Stimulated activated CD8-positive, alpha-beta memory T cell treated with anti-CD3 and anti-CD28 coated beads, Interleukin-12 subunit alpha, Interleukin-12 subunit beta, amount 100 ng/mL, for 1 hour (primary cell): ENCODE measurements at places on chromosomes 3 and 15.

GRCh38 chr15:55990998-55991397 lies 2.4 kb downstream of the NEDD4 start:
- DNase-seq, result no peak

DNA sequence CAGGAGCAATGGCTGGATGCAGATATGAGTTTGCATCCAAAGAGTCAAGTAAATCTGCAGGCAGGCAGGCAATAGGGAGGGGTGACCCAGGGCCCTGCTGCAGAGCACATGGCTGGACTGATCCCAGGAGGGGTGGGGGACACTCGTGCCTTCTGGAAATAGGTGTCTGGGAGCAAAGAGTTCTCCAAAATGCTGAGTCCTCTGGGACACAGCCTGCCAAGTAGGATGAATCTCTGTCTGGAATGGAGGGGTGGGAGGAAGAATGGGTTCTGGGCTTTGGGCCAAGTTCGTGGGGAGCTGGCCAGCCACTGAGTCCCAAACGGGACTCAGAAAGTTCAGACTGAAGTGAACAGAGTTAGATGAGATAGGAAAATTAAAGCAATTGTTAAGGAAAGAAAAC lies 214.5 kb downstream of the MTHFS start:
- no peak for DNase-seq

DNA sequence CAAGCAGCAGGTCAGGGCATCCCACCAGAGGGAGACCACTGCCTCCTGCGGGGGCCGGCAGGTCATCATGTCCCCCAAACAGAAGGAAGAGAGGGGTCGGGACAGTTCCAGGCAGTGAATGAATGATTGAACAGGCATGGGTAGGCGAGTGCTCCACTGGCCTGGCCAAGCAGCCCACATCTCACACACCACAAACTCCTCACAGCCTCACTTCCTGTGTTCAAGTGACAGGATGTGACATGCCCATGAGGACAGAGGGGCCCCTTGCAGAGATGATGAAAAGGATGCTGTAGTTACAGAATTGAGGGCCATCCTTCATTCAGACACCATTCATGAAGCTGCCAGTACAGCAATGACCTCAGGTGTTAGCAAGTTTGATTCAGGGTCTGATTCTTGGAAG lies 3.7 kb downstream of the IQSEC1 start:
- DNase-seq, result peak; percentile 21

- no peak for DNase-seq
These were observed 9.0 kb upstream of the MEIS2 start for GRCh38 chr15:37109168-37109871.

- no peak for DNase-seq
These were observed 136.7 kb downstream of the FMN1 start for GRCh38 chr15:33057845-33058244.

DNA sequence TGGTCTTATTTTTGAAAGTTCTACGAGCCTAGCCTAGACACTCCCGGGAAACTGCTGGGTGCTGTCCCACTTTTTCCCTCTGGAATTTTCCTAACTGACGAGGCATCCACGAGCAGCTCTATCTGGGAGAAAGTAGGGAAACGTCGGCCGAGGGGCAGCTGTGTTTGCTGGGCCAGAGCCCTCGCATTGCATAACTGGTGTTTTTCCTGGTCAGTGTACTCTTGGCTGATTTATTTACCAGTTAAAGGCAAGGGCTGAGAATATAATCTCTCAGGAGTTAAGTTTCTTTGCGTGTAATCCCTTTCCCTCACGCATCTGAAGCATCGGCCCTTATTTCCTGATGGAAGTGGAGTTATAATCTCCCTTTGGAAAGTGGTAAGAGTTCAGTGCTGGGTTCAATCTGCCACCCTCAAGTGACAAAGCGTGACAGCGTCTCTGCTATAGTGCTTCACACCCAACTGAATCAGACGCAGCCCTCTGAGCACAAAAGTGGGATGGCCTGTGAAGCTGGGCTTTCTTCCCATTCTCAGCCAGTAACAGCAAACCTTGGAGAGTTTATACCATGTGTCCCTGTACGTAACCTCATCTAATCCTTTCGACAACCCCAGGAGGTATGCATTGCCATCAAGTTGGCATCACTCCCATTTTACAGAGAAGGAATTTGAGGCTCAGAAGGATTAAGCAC lies 311.5 kb downstream of the RORA start:
- DNase-seq, result no peak

DNA sequence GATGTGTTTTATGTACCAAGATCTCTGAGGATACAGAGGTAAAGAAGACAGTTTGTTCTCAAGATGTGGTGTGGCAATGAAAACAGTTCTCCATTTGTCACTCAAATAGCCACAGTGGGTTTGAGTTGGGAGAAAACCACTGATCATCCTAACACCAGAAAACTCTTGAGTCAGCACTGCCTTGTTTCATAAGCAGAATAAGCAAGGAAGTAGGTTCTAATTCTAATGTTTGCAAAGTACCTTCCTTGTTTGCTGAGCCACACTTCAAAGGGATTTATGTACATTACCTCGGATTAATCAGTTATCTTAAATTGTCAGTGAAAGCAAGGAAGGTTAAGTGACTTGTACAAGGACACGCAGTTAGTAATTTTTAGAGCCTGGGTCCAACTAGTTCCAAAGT lies 107.8 kb upstream of the BOC start:
- DNase-seq, result no peak

GRCh38 chr3:152737021-152737908 lies 97.7 kb upstream of the P2RY1 start:
- DNase-seq, result no peak

DNA sequence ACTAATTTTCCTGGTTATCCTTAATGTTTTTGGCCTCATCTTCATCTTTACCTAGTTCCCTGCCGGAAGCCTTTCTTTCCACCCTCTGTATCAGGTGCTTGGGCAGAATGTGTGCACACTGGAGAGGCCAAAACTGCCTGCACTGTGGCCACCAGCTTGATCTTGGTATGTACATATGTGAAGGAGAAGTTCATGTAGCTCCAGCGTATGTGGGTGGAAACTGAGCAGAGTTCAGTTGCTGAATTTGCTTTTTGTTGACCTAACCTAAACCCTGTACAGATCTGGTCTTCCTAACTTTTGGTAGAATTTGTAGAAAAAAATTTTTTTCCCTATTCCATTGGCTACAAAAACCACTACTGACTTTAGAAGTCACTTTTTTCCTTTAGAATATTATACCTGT lies 65.9 kb upstream of the IGSF10 start:
- DNase-seq, result no peak

GRCh38 chr3:111870620-111871019 lies 11.6 kb downstream of the PHLDB2 start:
- no peak for DNase-seq

DNA sequence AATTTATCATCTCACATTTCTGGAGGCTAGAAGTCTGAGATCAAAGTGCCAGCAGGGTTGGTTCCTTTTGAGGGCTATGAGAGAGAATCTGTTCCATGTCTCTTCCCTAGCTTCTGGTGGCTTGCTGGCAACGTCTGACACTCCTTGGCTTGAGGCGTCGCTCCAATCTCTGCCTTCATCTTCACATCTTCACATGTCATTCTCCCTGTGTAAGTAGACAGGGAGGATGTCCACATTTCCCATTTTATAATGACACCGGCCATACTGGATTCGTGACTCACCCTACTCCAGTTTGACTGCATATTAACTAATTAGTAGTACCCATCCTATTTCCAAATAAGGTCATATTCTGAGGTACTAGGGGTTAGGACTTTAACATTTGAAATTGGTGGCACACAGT lies 17.5 kb upstream of the ARHGAP31 start:
- DNase-seq, result no peak

DNA sequence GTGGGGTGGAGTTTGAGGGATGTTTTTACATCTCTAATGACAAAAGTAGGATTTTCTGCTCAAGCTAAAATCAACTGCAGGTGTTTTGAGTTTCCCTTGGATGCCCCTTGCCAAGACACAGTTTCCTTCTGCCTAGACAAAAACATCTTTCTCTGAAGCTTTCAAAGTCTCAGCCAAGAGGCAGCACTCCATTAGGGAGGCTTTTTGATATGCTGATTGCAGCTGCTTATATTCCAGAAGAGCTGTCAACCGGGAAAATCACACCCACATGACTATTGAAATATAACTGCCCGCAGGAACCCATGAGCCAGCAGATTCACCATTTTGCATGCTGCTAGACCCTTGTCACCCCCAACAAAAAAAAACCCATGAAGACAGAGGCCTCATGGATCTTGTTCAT lies 27.5 kb upstream of the ZNF148 start:
- DNase-seq, result no peak

GRCh38 chr3:69088063-69088462 lies 3.3 kb downstream of the ARL6IP5 start:
- no peak for DNase-seq

- DNase-seq, result no peak
These were observed 227.4 kb upstream of the AZI2 start for GRCh38 chr3:28575746-28576613.

- DNase-seq, result no peak
These were observed 148.6 kb downstream of the SUCNR1 start for GRCh38 chr3:152021951-152022461.

DNA sequence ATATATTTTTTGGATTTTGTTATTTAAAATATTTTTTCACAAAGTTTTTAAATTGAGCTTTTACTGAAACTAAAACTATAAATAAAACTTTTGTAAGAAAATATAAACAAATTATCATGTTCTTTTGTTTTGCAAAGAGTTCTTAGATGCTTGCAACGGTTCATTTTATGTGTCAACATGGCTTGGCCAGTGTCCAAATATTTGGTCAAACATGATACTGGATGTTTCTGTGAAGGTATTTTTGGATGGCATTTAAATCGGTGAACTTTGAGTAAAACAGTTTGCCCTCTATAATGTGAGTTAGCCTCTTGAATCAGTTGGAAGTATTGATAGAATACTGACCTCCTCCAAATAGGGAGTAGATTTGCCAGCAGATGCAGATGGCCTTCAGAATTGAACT lies 612.6 kb upstream of the NECTIN3 start:
- no peak for DNase-seq

GRCh38 chr15:77966540-77967234 lies 110.8 kb downstream of the TBC1D2B start:
- DNase-seq, result peak; percentile 39

- DNase-seq, result no peak
These were observed 928.0 kb upstream of the ALCAM start for GRCh38 chr3:104438706-104439105.

GRCh38 chr3:84961521-84962255 lies 2.9 kb downstream of the CADM2 start:
- no peak for DNase-seq

GRCh38 chr3:49928481-49929017 lies 1.1 kb downstream of the MON1A start:
- no peak for DNase-seq

DNA sequence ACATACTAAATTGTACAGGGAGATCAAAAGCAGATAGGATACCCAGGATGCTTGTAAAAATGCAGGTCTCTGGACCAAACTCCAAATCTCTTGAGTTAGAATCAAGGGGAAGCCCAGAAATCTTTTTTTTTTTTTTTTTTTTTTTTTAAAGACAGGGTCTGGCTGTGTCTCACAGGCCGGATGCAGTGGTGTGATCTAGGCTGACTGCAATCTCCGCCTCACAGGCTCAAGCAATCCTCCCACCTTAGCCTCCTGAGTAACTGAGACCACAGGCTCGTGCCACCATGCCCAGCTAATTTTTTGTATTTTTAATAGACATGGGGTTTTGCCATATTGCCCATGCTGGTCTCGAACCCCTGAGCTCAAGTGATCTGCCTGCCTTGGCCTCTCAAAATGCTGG lies 373.5 kb downstream of the SHQ1 start:
- no peak for DNase-seq

DNA sequence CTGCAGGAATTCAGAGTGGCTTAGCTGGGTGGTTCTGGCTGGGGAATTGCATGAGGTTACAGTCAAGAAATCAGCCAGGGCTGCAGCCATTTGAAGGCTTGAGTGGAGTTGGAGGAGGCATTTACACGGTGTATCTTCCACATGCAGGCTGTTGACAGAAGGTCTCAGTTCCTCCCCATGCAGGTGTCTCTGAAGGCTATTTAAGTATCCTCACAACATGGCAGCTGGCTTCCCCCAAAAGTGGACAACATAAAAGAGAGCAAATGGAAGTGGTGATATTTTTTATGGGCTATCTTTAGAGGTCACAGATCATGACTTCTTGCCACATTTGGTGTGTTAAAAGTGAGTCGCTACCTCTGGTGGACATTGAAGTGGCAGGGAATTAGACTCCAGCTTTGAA lies 60.1 kb upstream of the SPRED1 start:
- DNase-seq, result no peak

GRCh38 chr15:29726553-29726952 lies 95.7 kb downstream of the TJP1 start:
- DNase-seq, result no peak

GRCh38 chr3:161215185-161215584 lies 5.9 kb upstream of the NMD3 start:
- DNase-seq, result no peak

DNA sequence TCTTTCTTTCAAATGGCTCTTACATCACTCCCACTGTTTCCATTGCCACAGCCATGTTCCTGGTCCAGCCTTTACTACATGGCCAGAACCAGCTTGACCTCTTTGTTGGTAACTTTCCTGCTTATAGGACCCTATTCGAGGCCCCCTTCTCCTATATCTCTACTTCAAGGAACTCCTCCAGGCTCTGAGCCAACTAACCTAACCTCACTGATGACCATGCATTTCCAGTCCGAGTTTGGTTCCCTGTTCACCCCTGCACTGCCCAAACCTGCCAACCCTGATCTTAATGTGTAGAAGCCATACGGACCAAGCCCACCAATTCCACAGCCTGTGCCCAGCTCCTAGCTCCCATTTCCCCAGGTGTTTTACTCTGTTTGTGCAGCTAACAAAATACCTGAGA lies 38.4 kb upstream of the TIPARP start:
- DNase-seq, result no peak

DNA sequence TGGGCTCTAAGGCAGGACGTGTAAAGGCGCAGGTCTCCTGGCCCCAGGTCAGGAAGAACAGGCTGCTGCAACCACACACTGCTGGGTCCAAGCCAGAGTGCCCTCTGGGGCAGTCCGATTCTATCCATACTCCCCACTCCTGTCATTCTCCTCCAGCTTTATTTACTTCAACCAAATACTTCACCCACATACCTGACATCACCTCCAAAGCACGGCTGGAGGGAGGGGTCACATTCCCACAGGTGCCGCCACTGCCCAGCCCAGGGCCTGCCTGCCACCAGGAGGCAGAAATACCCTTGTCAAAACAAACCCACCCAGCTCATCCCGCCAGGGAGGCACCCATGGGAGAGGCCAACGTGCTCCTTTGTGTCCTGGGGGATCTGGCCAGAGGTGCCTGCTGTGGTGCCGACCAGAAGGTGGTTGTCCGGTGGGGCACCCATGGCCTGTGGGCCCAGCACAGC lies 100.4 kb downstream of the DAPK2 start:
- no peak for DNase-seq
